Smooth muscle cell of bladder (primary cell): ENCODE measurements at places on chromosomes 2 and 18. TPM values are rescaled to one million over a fixed set of nuclear protein-coding genes. Genes with fewer than 3 reads are reported as not detected.

REG3G gene
- total RNA-seq = not detected in 2 replicates

TYMS gene
- total RNA-seq = 7.4 and 8.0 TPM in 2 replicates

SH3RF3 gene
- 2.6 and 3.7 TPM in 2 replicates for total RNA-seq

FLACC1 gene
- total RNA-seq = 0.28 and 0.74 TPM in 2 replicates

PLEKHA3 gene
- total RNA-seq = 3.7 and 5.6 TPM in 2 replicates

REG1B gene
- total RNA-seq = not detected in 2 replicates

ALLC gene
- total RNA-seq = not detected in 2 replicates

STARD6 gene
- total RNA-seq = not detected in 2 replicates

COL3A1 gene
- 5,666 and 6,441 TPM in 2 replicates for total RNA-seq

INPP5D gene
- 0.43 and 0.46 TPM in 2 replicates for total RNA-seq

IL1A gene
- 2.3 and 7.5 TPM in 2 replicates for total RNA-seq

CPLX4 gene
- not detected in 2 replicates for total RNA-seq

MEP1B gene
- not detected in 2 replicates for total RNA-seq

SLC25A52 gene
- total RNA-seq = 0.14 TPM in 1 of 2 replicates, not detected in the other

COPS9 gene
- total RNA-seq = 93.3 and 122 TPM in 2 replicates
